ENCODE measurements at places on chromosomes 5 and 9.

DNA sequence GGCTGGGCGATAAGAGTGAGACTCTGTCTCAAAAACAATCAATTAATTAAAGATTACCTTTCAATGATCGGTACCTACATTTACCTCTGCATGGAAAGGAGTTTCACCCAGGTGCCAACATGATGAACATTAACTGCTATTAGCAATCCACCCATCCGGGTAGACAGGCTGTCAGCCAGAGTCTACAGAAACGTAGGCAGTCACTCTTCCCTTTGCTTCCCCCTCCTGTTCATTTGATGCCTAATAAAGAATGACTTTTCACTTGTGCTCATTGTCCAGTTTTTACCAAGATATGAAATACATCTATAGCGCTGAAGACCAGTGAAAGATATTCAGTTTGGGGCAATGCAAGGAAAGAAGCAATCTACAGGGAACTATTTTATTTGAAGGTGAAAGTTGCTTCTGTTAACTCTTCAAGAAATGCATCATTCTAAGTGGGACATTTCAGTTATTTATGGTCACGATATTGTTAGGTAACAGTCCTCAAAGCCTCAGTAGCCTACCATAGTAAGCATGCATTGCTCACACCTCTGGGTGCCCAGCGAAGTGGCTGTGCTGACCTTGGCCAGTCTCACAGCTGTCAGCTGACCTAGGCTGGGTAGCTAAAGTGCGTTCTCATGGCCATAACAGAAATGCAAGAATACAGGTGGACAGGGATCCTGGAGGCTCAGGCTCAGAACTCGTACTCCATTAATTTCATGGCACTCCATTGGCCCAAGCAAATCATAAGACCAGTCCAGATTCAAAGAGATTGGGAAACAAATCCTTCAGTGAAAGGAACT is 87.2 kb upstream of the DMRT1 start:
- no peak for DNase-seq

GRCh38 chr9:14722391-14723035 is at the start of gene CER1:
Gene CER1, minus strand, starts transcription at chr9:14722733. Its CDS starts 61 bp downstream, at chr9:14722672.
- DNase-seq, result no peak

GRCh38 chr9:8855046-8855445 is 1055.5 kb upstream of the DMAC1 start:
- no peak for DNase-seq

DNA sequence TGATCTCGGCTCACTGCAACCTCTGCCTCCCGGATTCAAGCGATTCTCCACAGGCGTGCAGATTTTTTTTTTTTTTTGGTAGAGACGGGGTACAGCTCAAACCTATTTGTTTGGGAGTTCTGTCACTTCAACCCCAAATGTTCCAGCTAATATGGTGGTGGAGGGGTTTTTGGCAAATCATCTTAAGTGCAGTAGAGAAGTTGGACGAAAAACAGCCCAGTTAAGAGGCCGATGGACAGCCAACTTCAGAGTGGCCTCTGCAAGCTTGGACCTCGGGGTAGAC is 756 bp upstream of the PRR7 start:
- DNase-seq, result no peak

- no peak for DNase-seq
These were observed 140.4 kb downstream of the ESM1 start for GRCh38 chr5:54844905-54845566.

- DNase-seq, result no peak
These were observed 818.8 kb upstream of the TYRP1 start for GRCh38 chr9:11874414-11874813.

DNA sequence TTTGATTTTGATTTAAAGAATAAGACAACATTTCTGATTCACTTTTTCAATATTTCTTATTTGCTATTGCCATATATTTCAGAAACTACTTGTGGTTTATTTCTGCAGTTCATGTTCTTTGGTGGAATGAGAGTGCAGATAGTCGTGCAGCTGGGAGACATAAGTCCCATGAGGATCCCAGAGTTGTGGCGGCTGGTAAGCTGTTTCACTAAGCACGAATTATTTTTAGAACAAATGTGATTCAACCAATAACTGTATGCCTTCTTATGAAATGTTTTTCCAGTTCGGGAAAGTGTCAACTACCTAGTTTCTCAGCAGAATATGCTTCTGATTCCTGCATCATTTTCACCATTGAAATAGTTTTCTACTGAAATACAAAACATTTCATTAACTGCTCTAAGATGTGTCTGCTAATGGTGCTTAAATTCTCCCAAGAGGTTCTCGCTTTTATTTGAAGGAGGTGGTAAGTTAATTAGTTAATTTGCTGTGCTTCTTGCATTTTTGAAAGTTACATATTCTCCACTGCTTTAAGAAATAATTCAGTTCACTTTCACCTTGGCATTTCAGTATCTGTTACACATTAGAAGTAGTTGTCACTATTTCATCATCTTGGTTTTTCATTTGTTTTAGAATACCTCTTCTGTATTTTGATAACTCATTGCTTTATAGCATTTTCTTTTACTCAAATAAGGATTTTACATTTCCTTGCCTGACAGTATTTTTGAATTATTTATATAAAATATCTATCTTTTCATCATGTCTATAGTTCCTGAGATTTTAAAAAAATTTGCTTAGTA is 9.0 kb downstream of the NIPSNAP3B start:
- DNase-seq, result no peak

DNA sequence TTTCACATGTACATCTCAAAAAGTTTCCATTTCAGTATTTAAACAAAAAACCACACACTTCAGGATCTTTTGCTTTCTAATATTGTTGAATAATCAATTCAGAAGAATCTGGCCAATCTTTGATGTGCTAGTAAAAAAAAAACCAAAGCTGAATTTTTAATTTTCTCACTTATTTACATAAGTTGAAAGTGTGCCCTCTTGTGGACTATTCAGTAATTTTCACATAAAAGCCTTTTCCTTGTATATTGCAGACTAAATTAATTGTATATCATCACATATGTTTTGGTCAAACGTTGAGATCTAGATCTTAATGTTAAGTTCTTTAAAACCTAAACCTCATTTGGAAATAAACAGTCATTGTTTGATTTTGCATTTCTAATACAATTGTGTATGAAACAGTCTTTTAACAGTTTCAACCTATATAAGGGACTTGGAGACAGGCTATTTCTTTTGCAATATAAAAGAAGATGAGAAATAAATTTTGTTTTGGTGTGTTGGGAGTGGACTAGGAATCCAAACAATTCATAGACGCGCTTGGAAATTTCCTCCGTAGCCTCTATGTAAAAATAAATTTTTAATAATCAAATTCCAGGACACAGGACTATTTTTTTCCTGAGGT is 68.1 kb downstream of the NIPBL start:
- DNase-seq, result no peak

- no peak for DNase-seq
These were observed 4.6 kb upstream of the CERCAM start for GRCh38 chr9:128416014-128416413.
